Foreskin melanocyte (primary cell): ENCODE measurements at places on chromosomes 5 and 9.

- no peak for DNase-seq
Measured at GRCh38 chr5:154141745-154142221, 48.8 kb upstream of the GALNT10 start.

- no peak for DNase-seq
Measured at GRCh38 chr9:91395106-91395552, 28.5 kb downstream of the NFIL3 start.

DNA sequence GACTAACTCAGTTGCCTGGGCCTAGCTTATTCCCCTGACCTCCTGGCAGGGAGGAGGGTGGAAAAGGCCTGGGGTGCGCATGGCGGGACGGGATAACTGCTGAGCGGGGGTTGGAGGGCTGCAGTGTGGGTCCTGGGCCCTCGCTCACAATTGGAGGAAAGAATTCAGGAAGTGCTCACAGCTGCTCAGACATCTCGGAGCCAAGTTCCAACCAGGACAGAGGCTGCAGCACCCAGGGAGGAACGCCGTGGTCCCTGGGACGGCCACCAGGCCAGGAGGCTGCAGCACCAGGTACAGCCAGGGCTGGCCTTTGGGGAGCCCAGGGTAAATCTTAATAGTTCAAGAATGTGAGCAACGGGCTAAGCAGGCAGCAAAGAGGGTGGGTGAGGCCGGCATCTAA, at the start of gene SPAAR:
TSS of gene SPAAR (plus strand) at position 217 of the 400 bp plus-strand sequence. CDS start 974 bp downstream, outside the sequence.
- DNase-seq: no peak

GRCh38 chr5:52989781-52990527, 802 bp downstream of the ITGA2 start:
- no peak for DNase-seq

- no peak for DNase-seq
Measured at GRCh38 chr9:114811966-114812636, 6.3 kb upstream of the TNFSF15 start.

- no peak for DNase-seq
Measured at GRCh38 chr5:160432196-160432595, 10.5 kb downstream of the PTTG1 start.

- peak; percentile 54 for DNase-seq
Measured at GRCh38 chr5:32233696-32234447, 59.8 kb upstream of the GOLPH3 start.

GRCh38 chr9:114291886-114292590, 30.9 kb upstream of the ORM1 start:
- no peak for DNase-seq

DNA sequence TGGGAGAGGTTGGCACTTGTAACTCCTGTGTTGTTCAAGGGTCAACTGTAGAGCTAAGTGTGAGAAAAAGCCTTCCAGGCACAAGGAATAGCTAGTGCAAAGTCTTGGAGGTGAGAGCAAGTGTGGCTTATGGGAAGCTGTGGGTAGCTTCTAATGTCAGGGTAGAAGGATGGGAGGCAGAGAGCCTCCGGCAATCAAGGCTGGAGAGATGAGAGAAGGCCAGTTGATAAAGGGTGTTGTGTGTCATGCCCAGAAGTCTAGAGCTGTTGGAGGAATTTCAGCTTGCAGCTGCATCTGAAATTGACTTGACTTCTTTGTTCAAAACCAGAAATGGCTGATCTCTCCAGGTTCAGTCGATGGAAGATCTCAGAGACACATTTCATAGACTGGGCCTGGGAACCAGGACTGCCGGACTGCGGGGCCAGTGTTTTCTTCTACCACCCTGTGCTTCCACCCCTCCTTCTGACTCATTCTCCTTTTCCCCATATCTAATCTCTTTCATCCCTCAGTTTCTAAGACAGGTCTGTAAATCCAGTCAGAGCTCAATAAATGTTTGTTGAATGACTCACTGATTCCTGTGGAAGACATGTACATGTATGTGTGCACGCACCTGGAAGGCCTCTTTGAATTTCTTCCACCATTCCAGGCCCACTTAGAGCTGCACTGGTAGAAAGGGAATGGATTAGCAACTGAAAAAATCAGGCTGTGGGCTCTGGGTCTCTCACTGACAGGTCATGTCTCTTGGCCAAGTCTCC, 67.8 kb upstream of the KLF4 start:
- no peak for DNase-seq

- DNase-seq: no peak
Measured at GRCh38 chr5:171601266-171601881, 181.9 kb downstream of the FGF18 start.

GRCh38 chr5:126595486-126596083, 566 bp upstream of the ALDH7A1 start:
- no peak for DNase-seq

DNA sequence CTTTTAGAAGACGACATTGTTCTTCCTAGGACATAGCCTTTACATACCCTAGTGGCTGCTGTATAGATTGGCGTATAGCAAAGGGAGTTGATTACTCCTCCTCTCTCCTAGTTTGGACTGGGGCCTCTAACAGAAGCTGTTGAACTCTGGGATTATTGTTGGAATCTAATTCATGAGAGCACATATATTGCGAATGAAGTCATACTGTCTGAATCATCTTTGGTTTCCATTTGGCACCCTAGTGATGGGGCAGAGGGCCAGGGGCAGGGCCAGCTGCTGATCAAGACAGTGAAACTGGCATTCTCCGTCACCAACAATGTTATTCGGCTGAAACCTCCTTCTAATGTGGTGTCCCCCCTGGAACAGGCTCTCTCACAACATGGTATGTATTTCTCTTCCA, 40.3 kb downstream of the NUP188 start:
- no peak for DNase-seq

DNA sequence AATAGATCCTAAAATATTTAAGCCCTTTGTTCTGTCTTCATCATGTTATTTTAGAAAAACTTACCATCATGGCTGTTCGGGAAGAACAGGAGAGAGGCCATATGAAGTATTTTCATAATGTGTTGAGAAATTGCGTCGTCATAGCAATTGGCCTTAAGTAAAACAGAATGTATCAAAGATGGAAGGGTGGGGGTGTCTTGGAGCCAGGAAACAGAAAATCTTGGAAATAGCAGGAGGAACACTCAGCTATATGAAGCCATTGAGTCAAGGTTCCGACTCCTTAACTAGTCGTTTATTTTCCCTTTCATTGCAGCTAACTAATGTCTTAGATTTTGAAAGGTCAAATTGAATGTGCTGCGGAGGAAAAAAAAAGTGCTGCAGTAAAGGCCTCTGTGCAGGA, 1.3 kb downstream of the SPTAN1 start:
- DNase-seq: peak; percentile 48

DNA sequence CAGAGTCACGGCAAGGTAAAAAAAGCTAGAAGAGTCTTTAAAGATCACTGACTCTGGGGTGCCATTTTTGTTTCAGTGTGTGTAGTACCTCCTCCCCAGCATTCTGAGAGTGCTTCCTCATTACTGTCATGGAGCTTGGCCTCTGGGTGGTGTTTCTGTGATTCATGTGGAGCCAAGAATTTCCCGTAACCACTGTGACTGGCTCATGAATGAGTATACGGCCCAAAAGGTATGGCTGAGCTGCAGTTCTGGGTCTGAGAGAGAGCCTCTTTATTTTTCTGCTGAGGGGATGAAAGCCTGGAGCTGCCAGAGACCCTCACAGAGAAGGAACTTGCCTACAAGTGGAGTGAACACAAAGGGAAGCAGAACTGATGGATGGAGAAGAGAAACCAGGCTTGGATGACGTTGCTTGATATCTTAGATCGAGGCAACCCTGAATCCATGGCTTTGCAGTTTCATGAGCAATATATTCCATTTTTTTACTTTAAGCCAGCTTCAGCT, 85.6 kb downstream of the PTTG1 start:
- DNase-seq: no peak

GRCh38 chr5:52789378-52789777, 1.7 kb downstream of the ITGA1 start:
- no peak for DNase-seq

- DNase-seq: no peak
Measured at GRCh38 chr9:31677415-31677814, 707.0 kb upstream of the ACO1 start.

DNA sequence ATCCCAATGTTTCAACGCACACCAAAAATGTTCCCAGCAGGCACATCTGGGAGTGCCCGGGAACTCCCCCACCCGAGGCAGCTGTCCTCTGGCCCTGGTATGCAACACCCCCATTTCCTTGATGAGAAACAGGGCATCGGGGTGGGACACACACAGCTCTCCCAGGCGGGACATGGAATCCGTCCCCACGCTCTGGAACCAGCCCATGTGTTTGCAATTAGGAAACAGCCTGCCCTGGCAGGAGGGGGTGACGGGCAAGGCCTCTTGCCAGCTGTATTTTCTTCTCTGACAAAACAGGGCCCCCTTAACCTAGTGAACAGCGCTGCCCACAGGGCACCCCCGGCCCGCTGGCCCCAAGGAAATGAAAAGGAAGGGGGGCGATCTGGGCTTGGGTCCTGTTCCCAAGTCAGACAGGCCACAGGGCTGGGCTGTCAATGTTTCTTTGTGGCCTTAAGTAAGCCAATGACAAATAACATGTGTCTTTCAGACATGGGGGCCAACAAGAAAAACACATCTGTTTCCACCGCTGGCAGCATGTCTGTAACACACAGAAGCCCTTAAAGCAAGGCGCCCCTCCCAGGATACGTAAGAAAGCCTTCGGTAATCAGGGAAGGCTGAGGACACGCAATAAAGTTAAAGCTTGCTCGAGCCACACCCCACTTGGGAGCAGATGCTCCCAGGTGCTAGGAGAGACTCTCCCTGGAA, 125.3 kb downstream of the ROR2 start:
- DNase-seq: no peak

GRCh38 chr9:121783521-121784507, 132.4 kb downstream of the DAB2IP start:
- DNase-seq: no peak
